ENCODE measurements at places on chromosomes 2 and 18. TPM values are rescaled to one million over a fixed set of nuclear protein-coding genes. Genes with fewer than 3 reads are reported as not detected.

VIT gene
- not detected for polyA plus RNA-seq

MALL gene
- polyA plus RNA-seq, result 199 TPM

UGT1A10 gene
- polyA plus RNA-seq, result 30.0 TPM

GRCh38 chr18:47574966-47575365, 323.5 kb upstream of the SKOR2 start:
- DNase-seq, result no peak

DNA sequence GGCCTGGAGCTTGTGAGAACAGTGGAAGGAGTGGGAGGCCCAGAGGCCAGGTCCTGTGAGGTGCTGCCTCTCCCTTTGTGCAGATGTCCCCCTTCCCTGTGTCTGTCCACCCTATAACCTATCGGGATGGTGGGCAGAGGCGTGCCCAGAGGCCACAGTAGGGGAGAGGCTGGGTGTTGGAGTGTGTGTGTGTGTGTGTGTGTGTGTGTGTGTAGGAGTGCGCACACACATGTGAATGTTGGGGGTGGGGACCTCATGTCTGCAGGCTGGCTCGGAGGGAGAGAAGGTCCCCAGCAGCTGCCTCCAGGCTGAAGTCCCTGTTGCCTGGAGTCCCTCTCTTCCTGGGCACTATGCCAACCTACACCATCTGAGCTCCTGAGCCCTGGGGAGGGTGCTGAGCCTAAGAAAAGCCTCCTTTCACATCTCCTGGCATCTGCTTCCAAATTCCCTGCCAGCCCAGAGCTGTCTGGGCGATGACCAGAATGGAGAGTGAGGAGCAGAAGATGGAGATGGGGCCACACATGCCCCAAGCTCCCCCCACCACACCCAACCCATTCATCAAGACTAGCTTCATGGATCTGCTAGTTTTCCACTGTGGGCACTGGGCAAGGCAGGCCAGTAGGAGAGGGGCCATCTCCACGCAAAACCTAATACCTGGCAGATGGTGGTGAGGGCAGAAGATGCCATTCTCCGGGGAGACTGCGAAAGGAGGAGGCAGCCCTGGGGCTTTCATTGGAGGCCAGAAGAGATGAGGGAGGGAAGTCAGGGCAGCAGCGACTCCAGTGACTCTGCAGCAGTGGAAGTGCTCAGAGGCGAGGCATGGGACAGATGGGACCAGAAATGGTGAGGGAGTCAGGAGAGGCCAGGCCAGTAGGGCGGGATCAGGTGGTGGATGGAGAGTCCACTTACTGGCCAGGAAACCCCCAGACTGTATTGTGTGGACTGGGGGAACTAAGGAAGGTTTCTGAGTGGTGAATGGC, 20.3 kb downstream of the KCNK3 start:
- peak; percentile 32 for DNase-seq

DNA sequence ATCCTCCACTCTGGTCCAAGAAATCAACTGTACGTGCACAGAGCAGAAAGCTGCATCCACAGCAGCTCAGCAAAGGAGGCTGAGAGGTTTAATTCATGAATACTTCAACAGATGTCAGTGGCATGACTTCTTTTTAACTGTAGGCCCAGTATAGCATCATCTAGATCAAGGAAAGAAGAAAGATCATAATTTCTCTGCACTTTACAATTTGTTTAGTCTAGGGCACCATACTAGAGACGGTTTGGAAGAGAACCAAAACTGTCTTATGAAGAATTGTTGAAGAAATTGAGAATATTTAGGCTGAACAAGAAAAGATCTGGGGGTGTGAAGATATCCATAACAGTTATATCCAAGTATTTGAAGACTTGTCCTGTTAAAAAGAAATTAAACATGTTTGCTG, 30.5 kb upstream of the MAP3K20 start:
- DNase-seq, result no peak

- DNase-seq, result no peak
These were observed 122.4 kb upstream of the SLC1A4 start for GRCh38 chr2:64866797-64867196.

- DNase-seq, result peak; percentile 26
These were observed 28.2 kb upstream of the CHRNA1 start for GRCh38 chr2:174792309-174793025.

DNA sequence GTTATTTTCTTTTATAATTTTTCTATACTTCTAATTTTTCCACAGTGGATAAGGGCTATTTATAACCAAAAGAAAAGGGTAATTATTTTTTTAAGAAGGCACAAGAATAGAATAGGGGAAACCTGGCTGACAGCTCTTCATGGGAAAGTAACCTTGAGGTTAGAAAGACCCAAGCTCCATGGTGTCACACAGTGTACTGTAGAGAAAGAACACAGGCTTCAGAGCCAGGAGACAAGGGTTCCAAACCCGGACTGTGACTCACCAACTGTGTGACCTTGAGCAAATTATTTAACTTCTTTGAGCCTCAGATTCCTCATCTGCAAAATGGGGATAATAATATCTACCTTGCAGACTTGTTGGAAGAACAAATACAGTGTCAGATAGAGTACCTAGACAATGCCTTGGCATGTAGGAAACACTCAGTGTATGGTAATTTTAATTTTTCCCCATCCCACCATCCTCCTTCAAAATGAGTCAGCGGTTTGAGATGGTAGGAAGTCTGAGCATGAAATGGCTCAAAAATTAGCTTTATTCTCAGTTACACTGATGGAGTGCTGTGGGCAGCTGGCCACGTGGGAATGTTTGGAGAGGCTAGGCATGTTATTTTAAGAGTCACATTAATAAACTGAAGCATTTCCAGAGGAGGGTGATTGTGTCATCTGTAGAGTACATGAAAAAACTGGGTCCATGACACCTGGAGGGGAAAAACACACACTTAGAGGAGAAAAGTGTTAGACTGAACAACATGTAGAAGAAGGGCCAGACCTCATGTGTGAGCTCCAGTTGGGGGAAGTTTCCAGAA, 36.7 kb downstream of the TMEM37 start:
- no peak for DNase-seq

Measured in small intestine (tissue), 16 donors.